ENCODE measurements at places on chromosomes 1 and 21. TPM values are rescaled to one million over a fixed set of nuclear protein-coding genes. Genes with fewer than 3 reads are reported as not detected.

- DNase-seq, result no peak
Measured at GRCh38 chr1:41380195-41380594, 19.0 kb downstream of the FOXO6 start.

GRCh38 chr1:183753464-183753891 lies 51.4 kb upstream of the RGL1 start:
- no peak for DNase-seq

DNA sequence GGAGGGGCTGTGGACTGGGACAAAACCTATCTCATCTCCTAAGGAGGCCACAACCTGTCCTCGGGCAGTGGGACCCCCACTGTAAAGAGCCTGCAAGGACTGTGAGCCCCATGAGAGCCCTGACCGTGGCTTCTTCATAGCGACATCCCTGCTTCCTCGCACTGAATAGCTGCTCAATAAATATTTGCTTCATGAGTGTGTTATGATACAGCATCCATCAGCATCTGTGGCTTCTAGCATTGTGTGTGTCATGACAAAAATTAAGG lies 40.5 kb upstream of the CSF3R start:
- no peak for DNase-seq

DNA sequence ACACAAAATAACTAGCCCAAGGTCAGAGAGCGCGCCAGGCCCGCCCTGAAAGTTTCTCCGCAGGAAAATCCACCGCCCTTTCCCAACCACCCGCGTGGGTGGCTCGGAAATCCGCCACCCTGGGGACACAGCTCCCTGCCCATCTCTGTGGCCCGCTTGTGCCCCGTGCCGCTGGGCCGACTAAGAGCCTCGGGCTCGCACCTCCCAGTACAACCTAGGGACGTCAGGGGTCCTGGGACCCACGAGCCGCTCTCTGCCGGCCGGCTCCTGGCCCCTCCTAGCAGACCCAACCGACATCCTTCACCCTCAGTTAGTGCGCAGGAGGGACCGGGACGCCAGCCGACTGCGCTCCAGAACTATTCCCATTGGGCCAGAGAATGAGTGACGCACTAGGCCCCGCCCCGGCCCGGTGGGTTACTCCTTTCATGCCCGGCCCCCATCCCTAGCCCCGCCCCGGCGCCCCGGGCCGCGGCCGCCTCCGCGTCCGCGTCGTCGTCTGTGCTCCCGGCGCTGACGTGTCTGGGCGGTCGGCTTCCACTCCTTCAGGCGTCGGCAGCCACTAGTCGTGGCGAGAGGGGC lies 396 bp upstream of the UAP1 start:
- peak; percentile 91 for DNase-seq

- DNase-seq, result no peak
Measured at GRCh38 chr1:22738522-22738921, 27.9 kb downstream of the EPHB2 start.

DNA sequence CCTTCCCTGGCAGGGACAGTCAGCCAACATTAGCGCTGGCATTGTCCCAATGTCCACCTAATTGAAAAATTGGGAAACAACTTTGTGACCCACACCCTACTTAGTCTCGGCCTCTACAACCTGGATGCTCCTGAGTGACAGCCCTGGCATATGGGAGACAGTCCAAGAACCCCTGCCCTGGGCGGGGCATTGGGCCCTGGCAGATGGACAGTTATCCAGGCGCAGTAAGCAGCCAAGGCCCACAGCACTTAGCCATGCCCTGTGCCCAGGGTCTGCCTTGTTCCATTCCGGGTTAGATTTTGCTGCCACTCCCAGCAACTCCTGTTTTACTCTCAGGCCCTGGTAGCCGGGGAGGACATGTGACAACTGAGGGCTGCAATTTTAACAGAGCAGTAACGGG lies 50.3 kb downstream of the NFASC start:
- no peak for DNase-seq

TOR3A gene
- total RNA-seq, result 16.7 TPM

DNA sequence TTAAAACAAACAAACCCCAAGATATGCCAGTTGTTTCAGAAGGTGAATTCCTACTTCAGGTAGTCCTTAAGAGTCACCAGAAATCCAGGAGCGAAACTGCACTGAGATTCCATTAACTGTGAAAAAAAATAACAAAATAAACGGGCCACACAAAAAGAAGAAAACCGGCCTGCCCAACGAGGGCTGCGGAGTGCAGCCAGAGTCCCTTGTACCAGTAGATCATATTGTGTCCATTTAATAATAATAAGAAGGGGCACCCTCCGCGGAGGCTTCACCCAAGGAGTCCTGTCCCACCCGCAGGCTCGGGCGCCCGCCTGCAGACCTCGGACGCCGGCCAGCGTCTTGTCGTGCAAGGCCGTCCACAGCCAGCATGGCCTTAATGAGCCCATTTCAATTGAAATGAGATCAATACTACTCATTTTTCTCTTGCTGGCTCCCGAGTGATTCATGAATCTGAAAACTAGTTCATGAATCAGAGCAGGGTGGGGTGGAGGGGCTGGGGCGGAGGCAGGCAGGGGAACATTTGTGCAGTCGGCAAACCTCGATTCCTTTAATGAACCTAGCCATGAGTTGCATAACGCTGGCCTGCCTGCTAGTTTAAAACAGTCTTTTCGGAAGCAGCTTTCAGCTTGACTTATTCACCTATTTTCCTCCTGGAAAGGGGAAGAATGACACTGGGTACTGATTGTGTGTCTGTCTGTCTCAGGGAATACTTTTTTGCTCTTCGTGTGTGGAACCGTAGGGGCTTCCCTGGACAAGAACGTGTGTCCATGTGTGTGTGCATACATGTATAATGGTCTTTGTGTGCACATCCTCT lies 113.1 kb upstream of the IRF2BP2 start:
- no peak for DNase-seq

DNA sequence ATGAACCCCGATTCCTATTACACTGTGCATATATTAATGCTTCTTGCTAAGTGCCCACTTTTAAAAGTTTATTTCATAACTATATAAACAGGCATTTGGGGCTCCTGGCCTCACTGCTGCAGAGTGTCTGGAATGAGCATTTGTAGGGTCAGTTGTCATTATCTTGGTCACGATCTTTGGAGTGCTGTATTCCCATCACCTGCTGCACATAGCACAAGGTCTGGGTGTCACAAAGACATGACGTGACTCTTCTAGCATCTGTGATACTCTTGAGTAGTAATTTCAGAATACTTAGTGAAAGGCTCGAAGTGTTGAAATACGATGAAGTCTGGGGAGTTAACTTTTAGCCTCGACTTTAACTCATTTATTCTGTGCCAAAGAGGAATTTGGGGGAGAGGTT lies 186.4 kb downstream of the FMN2 start:
- DNase-seq, result no peak

DNA sequence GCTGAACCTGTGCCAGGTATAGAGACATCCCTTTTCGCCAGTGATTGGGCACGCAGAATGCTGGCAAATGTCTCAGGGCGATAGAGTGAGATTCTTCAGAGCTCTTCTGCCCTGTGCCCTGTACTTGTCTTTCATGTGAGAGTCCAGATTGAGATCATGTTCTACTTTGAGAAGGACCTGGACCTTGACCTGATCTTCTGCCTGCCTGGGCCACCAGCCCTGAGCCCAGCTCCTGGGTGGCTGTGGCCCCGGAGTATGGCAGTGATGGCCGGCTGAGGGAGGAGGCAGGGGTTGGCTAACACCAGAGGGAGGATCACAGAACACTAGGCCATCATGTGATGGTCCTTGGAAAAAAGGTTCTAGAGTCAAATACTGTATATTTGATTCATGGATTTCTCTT lies 13.8 kb downstream of the STRIP1 start:
- DNase-seq, result no peak

LCE3D gene
- total RNA-seq, result not detected

DNA sequence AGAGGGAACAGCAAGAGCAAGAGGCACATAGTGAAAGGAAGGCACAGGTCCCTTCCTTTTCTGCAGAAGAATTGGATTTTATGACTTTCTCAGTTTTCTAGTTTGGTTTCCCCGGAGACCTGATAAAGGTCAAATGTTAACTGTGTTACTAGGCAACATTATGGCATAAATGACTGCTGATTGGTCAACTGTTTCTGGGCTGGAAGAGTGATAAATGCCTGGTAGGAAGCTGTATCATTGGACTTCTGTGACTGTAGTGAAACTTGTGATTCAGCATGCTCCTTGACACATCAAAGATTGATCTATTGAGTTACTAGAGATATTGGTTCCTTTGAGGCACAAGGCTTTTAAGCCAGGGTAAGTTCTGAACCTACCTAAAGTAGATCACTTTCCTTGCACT lies 55.7 kb downstream of the LRRC8C start:
- DNase-seq, result no peak

DNA sequence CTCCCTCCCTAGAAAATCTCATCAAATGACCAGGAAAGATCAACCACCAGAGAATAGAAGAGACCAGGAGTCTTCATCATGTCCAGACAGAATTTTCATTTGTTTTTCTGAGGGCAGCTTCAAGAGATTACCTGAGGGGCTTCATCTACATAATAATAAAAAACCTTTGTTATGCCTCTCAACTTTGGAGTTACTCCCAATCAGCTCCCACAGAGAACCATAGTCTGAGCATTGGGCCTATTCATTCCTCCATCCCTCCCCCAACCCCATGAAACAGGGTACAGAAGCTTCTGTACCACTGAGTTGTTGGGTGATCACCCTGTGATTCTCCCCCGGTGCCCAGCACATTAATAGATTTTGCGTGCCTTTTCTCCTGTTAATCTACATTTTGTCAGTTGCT lies 53.3 kb upstream of the PRRC2C start:
- DNase-seq, result no peak

WLS gene
- total RNA-seq, result 28.1 TPM

C1orf115 gene
- total RNA-seq, result 60.7 TPM

GRCh38 chr1:89701746-89702241 lies 68.9 kb downstream of the LRRC8C start:
- no peak for DNase-seq

TRIM67 gene
- total RNA-seq, result 24.1 TPM

DNA sequence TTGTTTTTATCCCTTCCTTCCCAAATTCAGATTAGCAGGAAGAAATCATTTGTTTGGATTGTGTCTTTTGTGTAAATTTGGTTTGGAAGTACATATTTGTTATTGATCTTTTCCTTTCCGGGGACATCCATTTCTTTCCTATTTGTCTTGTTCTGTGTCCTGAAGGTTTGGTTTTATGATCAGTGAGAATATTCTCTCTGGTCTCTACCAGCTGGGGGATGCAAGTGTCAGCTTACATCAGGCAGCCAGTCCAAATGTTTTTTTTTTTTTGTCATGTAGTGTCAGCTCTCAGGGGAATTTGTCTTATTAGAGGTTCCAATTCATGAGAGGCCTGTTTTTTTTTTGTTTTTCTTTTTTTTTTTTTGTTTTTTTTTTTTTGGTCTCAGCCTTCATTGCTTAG lies 479.2 kb upstream of the LRRC7 start:
- DNase-seq, result no peak

GRCh38 chr1:78334952-78335351 lies 155.8 kb upstream of the PTGFR start:
- no peak for DNase-seq

- no peak for DNase-seq
Measured at GRCh38 chr1:55048453-55049270, 9.3 kb downstream of the PCSK9 start.

GRCh38 chr1:109274533-109275476 lies 8.1 kb downstream of the PSRC1 start:
- no peak for DNase-seq

AMY2B gene
- total RNA-seq, result 146 TPM

DNA sequence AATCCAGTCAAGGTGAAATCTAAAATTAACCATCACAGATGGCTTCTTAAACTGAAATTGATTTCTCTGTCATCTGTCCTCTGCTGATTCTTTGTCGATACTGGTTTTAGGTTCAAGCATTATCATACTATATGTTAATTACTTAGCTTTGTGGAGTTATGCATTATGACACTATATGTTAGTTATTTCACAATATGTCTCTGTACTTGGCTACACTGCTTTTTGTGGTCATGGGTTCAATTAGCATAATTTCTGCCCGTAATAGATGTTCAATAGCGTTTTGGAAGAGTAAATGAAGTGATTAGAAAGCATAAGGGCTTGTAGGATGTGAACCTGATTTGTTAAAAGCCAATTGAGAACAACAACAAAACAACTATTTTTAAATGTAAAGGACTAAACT lies 28.2 kb downstream of the IFI44 start:
- no peak for DNase-seq

DNA sequence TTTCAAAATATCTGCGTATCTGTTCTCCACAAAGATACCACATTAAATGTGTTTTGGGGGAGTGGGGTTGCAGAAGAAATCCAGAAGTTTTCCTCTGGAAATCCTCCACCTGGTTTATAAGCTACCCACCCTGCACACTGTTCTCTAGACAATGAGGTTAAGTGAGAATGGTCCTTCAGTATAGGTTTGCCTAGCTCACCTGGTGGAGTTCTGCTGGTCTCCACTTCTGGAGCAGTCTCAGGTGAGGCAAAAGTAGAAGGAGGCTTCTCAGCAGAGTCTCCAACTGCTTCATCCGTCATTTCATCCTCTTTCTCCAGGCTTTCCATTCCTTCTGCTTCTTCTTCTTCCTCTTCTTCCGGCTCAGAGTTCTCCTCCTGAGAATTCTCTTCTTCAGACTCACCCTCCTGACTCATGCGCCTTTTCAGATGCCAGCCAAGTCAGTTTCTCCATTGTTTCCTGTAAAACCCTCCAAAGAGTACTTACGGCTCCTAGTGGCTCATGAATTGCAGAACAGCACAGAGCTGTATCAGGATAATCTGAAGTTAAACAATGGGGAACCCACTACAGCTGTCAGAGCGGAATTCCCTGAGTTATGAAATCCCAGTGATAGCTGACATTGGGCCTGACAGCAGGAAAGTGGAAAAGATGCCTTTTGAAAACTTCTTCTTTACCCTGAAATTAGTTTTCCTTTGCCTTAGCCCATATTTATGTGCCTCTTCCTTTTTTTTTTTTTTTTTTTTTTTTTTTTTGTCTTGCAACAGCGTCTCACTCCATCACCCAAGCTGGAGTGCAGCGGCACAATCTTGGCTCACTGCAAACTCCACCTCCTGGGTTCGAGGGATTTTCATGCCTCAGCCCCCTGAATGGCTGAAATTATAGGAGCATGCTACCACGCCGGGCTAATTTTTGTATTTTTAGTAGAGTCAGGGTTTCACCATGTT lies 38.5 kb downstream of the MSTO1 start:
- DNase-seq, result peak; percentile 43

- DNase-seq, result no peak
Measured at GRCh38 chr1:189606795-189607476, 870.7 kb downstream of the BRINP3 start.

DNA sequence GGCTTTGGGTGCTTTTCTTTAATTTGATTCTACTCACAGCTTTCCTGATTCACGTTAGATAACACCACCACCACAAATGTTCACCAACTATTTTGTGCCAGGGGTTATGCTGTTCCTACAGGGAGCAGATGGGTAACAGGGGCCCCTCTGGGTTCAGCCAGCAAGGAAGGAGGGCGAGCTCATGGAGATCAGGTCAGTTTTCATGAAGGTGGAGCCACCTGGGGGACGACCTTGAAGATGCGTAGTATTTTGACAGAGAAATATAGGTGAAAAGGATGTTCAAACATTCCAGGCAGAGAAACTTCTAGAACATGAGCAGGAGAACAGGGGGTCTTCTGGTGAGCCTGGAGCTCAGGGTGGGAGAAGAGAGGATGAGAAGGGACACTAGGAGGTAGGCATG lies 28.9 kb downstream of the KIAA0040 start:
- DNase-seq, result no peak

TMEM79 gene
- total RNA-seq, result 0.41 TPM

SHISAL2A gene
- total RNA-seq, result not detected

- no peak for DNase-seq
Measured at GRCh38 chr1:152953761-152954160, 6.8 kb downstream of the SPRR5 start.

Measured in frontal cortex (tissue), 4 donors.